ENCODE measurements at places on chromosomes 5 and 9. TPM values are rescaled to one million over a fixed set of nuclear protein-coding genes. Genes with fewer than 3 reads are reported as not detected.

DNA sequence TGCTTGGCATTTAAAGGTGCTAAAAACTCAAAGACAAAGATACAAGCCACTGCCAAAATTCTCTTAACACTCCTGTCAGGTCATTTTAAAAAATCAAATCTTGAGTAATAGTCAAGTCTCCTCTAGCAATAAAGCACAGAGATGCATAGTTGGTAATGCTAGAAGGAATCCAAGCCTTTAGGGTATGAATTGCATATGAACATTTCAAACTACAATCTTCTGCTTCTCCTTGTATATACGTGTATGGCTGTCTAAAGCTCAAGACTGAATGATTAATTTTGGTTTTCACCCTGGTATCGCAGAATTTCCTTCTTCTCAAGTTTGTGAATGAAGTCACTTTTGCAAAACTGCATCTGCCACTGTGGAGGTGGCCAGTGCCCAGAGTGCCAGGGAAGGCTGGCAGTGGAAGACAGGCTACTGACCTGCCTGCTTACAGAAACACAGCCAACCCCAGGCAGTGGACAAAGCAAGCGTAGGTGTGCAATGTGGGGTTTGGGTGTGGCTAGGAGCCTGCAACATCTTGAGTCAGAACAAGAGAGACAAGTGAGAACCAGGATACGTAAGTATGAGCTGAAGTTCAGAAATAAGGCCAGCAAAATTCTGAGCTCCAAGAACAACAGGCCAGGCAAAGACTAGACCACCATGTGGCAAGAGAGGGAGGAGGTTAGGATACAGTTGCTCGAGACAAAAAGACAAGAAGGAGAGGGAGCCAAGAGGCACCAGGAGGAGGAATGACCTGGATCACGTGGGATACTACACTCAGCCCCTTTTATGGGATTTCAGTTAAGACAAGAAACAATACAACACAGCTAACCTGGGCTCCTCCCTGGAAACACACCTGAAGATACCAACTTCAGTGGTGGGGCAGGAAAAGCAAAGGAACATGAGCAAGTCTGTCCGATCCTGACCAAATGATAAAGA is 22.6 kb downstream of the MYO10 start:
- H3K4me1 ChIP-seq, result no peaks in the 10 kb centered on the region
- no peak for DNase-seq
- no peaks in the 10 kb centered on the region for H3K27me3 ChIP-seq
- H3K4me3 ChIP-seq, result no peak overlapping the region
- H3K36me3 ChIP-seq, result no peaks in the 10 kb centered on the region

GRCh38 chr5:137935190-137935589 is 45.9 kb downstream of the PKD2L2 start:
- no peak overlapping the region for H3K4me3 ChIP-seq
- no peaks in the 10 kb centered on the region for H3K4me1 ChIP-seq
- no peak for DNase-seq

GRCh38 chr5:89418407-89419085 is 535.6 kb upstream of the MEF2C start:
- no peaks in the 10 kb centered on the region for H3K27me3 ChIP-seq
- no peaks in the 10 kb centered on the region for H3K4me1 ChIP-seq
- DNase-seq, result no peak
- no peak overlapping the region for H3K4me3 ChIP-seq

GFRA3 gene
- 0.85 TPM for total RNA-seq

PRDM9 gene
- not detected for total RNA-seq
